ENCODE measurements at places on chromosomes 3 and 15. TPM values are rescaled to one million over a fixed set of nuclear protein-coding genes. Genes with fewer than 3 reads are reported as not detected.
A peak's percentile ranks its signal among the peaks of the same experiment; 100 is the strongest.

Gene SNTN
- not detected for total RNA-seq

DNA sequence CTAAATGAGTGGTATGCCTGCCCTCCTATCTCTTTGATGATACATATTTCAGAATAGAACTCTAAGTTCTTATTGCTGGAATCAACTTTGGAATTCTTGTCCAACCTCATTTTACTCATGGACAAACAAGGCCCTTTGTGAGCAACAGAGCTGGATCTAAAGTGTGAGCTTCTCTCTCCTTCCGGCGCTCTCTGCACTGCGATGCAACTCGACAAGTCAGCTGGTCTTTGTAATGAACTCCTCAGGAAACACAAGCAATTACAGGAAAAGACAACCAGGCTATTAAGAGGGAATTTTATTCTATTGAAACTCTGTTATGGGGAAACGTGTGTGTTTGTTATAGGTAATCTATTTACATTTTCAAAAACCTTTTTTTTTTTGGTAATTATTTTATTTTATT lies 20.3 kb upstream of the NRROS start:
- no peak for DNase-seq

DNA sequence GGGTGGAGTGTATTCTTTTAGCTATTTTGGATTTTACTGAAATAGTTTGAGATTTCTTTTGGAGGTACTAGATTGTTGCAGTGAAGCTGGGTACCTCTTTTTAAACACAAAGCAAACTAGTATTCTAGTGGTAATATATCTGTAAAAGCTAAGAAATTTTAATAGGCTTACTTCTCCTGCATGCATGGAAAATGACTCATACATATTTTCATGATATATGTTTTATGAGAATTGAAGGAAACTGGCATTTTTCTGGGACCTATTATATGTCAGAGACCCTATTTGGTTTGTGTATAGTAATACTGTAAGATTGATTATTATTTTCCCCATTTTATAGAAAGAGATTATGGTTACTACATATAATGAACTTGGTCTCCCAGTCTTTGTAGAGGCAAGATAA lies 851.0 kb downstream of the DIPK2A start:
- DNase-seq, result no peak

GRCh38 chr15:58264053-58264971 lies 126.1 kb downstream of the AQP9 start:
- DNase-seq, result no peak

DNA sequence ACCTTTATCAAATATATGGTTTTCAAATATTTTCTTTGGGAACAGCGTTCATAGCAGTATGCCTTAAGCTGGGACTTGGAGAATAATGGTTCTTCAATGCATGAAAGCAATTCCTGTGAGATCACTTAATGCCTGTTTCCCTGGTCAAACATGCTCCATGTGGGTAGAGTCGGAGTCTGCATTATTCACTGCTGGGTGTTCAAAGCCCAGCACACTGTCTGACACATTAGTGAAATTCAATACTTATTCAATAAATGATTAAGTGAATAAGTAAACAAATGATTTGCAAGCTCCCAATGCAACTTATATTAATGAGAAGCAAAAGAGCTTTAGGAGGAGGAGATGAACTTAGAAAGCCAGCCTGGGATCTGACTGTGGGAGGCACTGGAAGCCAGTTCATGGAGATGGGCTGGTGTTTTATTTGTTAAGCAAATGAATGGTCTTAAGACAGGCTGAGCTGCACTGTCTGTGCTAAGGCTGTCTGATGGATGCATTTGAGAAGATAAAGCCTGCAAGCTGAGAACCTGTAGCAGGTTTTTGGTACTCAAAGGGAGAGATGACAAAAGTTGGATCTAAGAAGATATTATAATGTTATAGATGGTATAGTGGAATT lies 490.8 kb downstream of the MCTP2 start:
- no peak for DNase-seq

DNA sequence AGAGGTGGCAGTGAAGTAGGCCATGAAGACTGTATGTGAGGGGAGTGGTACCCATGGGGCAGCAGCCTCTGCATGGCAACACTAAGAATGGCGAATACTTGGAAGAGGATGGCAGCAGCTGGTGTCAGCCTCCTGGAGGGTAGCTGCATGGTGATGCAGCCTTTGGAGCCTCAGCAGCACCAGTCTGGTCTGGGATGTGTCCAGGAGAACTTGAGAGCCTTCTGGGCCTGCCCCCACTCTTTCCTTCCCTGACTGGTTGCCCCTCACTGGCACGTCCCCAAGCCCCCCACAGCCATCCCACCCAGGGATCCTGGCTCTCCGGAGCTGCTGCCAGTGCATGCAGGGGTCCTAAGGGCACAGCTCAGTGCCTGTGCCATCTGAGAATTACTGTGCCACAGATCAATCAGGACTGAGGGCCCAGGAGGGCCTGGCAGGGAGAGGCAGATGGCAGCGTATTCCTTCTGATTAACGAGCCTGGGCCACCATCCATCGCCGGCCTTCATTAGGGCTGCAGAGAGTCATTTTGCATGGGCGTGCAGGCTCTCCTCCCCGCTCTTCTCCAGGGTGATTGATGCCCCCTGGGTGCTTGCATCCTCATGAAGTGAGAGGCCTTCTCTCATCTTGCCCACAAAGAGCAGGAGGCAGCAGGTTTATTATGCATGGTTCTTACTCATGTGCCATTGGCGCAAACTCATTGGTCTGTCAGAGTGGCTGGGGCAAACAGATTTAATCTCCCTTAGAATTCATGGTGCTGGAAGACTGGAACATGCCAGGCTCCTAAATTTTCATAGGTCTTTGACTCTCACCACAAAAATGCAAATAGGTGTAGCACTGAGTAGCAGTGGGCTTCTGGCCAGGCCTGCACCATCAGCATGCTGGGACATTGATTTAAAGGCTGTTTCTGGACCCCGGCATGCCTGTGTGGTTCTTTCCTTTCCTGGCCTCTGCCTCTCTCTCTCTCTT lies 116.8 kb downstream of the EPHB1 start:
- DNase-seq, result peak; percentile 66

Gene ERICH6
- total RNA-seq, result not detected

Gene ZBTB47
- 34.9 TPM for total RNA-seq

DNA sequence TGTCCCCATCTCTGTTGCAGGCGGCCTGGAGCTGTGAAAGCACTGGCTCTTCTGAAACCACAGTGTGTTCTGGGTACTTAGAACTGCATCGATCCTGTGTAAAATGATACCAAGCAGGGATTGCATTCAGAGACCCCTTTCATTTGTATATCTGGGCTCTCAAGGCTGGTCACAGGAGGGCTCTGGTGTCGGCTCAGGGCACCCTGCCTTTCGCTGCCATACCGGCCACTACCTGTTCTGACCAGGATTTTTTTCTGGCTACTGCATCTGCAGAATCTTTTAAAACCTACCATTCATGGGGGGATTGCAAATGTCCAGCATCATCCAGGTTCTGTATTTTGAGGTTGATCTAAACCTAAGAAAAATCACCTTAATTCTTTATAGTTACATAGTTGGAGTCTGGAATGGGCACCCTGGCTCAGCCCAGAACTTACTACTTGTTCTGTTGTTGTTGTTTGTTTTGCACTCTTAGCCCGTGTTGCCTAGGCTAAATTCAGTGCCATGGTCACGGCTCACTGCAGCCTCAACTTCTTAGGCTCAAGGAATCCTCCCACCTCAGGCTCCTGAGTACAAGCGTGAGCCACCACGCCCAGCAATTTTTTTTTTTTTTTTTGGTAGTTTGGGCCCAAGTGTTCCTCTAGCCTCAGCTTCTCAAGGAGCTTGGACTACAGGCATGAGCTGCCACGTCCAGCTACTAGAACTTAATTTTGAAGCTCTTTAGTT lies 52.7 kb downstream of the TRIM71 start:
- no peak for DNase-seq

- no peak for DNase-seq
Observed at GRCh38 chr3:158935846-158936245, 134.0 kb downstream of the MFSD1 start.

- no peak for DNase-seq
Observed at GRCh38 chr3:36379872-36380220, 458 bp upstream of the STAC start.

Gene ARHGAP11A
- total RNA-seq, result 1.6 TPM

DNA sequence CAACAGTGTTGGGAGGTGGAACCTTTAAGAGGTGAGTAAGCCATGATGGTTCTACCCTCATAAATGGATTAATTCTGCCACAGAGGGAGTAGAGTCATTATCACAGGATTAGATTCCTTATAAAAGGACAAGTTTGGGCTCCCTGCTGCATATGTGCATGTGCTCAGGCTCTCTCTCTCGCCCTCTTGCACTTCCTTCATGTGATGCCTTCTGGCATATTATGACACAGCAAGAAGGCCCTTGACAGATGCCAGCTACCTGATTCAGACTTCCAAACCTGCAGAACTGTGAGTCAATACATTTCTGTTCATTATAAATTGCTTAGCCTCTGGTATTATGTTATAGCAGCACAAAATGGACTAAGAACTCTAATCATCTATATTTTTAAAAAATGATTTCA lies 205.3 kb downstream of the CTNNB1 start:
- DNase-seq, result no peak

Gene PLA2G4E
- total RNA-seq, result not detected

DNA sequence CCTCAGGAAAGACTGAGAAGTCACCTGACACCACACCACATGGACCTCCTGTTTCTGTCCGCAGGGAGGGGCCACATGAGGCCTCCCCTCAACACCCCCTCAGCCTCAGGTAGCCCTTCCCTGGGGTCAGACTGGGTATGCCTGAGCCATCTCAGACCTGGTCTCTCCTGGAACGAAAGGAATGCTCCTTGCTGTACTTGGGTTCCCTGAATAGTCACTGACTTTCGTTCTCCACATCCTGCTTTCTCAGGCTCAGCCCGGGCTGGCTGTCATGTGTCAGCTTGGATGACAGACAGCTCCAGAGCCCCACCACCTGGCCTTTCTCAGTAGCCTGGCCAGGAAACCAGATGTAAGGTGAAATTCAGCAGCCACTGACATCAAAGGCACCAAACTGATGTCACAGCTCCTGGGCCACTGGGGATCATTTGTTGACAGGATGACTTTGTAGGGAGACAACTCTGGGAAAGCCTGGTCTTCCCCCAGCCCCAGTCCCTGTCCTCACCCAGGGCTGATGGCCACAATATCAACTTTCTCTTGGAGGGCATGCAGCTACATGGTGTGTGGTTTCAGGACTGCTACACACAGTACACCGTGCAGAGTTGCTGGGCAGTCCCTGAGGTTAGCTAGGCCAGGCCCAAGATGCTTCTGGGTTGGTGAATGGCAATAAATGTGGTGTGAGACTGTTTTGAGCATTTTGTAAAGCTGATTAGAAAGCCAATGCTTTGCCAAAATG lies 141.4 kb upstream of the MRPS22 start:
- no peak for DNase-seq

DNA sequence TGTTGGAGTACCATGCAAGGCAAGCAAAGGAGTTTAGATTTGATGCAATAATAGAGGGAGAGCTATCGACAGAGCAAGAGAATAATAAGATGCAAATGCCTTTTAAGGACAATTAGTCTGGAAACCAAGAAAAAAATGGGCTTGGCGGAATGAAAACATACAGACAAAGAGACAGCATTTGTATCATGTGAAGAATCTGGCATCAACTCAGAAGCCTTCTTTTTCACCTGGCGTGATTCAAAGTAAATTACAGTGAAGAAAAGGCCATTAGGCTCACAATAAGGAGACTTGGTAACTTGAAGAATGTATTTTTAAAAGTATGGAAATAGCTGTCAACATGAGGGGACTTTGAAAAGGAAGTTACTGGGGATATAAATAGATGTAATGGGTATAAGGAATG lies 521.2 kb upstream of the GOLIM4 start:
- no peak for DNase-seq

DNA sequence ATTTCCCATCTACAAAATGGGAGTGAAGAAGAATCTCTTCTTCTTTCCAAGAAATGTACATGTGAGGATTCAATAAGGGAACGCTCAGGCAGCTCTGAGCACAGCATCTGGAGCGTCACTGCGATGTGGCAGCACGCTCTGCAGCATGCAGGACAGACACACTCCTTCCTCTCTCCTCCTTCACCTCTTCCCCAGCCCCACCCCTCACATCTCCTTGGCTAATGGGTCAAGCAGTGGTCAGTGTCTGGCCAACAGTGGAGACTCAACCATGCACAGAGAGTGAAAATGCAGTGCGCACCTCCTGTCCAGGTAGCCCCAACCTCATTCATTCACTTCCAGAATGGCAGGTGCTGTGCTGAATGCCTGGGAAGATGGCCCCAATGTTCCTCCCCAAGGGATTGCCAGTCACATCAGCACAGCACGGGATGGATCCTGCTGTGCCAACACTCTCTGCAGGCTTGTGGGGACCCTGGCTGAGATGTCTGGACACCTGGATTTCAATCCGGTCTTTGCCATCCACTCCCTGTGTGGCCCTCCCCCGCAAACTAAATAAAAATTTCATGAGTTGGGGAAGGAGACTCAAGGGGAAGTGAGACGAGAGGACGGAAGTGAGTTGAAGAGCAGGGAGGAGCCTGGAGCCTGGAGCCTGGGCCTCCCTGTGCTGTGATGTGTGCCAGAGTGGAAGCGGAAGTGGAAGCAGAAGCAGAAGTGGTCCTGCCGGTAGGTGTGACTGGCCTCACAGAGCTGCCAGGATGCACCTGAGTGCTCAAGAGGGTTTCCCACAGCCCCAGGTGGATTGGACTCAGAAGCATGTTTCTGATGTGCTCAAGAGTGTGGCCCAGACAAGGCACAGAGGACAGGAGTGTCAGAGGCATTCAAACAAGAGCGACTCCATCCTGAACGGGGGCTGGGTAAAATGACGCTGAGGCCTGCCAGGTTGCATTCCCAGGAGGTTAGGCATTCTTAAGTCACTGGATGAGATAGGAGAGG lies 163.9 kb downstream of the SMAD6 start:
- peak; percentile 68 for DNase-seq

DNA sequence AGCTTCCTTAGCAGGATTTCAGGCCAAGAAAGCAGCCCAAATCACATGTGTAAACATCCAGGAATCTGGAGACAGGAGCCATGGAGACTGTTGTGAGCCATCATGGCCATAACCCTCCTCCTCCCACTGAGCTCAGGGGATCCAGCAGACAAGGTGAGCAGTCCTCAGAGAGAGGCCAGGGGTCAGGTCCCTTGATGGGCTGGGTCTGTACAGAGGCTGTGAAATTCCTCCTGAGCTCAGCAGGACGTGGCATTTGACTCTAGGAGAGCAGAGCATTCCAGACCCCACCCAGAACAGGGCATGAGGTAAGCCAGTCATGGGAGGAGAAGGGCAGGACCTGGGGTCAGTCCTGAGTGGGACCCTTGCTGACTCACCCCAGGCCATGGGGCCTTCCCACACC lies 67.0 kb upstream of the ACAN start:
- DNase-seq, result no peak

DNA sequence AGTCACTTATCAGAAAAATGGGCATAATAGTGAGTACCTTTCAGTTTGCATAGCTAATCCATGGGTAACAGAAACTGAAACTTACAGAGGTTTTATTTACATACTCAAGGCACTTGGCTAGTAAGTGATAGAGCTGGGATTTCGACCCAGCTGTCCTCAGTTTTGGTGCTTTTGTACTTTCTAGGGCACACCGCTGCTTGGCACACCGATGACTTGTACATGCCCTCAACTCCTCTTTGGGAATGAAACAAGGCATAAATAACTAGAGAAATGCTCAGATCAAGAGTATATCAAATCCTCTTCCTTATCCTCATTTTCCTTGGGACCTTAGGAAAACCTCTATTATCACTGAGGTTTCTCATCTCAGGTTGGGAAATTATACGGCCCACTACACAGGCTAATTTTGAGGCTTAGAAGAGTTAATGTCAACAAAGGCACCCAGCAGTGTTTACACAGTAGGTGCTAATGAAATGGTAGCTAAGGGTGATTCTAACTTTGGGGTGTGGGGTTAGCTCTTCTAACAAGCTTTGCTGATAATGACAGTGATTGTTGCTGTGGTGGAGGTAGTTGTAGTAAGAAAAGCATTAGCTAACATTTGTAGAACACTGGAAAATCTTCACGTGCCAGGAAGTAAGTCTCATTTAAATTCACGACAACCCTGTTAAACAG lies 20.3 kb upstream of the DGKG start:
- DNase-seq, result no peak

Gene PXYLP1
- 5.7 TPM for total RNA-seq
